ENCODE measurements at places on chromosomes 3 and 15.

DNA sequence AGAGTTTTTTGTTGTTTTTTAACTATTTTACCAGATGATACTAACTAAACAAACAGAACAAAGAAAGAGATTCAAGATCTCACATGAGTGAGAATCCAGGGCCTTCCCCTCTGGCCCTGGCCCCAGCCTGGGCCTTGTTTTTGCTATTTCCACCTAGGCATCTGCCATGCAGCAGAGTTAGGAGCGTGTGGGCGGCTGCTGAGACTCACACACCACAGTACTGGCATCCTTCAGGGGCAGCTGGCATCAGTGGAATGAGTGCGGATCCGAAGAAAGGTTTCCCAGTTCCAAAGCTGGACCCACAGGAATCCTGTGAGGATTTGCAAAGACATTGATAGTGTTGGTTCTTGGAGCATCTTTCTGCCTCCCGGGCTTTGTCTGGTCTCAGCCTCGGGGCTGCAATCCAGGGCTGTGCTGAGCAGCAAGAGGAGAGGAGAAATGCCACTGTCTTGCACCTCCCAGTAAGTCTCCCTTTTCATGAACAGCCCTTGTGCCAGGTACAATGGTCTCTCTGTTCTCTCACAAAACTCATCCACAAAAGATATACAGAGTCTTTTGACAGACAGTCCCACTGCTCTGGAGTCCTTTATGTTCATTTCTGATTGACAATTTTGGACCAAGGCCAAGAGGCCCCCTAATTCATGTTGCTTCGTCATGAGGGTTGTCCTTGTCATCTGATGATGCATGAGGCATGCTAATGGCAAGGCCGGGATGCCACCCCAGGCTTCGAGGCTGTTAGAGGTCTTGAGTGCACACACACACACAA lies 46.6 kb downstream of the APH1B start:
- no peak for DNase-seq

DNA sequence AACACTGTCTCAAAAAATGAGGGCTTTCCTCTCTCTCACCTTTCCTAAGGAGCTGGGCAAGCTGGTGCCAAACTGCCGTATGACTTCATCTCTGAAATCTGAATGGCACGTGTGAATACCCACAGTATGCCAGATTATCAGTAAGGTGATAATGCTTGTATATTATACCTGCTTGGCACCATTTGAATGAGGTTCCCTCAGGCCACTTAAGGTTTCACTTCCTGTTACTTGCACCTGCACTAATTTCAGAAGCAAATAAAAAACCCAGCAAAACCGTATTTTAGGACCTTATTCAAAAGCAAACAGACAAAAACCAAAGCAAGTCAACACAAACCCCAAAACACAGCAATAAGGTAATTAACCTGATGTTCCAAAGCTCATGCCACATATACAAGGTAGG lies 19.7 kb downstream of the FOXP1 start:
- DNase-seq = no peak

GRCh38 chr3:114690911-114691310 lies 397.1 kb downstream of the TIGIT start:
- DNase-seq = no peak

GRCh38 chr15:77384086-77384485 lies 35.8 kb downstream of the PEAK1 start:
- no peak for DNase-seq

DNA sequence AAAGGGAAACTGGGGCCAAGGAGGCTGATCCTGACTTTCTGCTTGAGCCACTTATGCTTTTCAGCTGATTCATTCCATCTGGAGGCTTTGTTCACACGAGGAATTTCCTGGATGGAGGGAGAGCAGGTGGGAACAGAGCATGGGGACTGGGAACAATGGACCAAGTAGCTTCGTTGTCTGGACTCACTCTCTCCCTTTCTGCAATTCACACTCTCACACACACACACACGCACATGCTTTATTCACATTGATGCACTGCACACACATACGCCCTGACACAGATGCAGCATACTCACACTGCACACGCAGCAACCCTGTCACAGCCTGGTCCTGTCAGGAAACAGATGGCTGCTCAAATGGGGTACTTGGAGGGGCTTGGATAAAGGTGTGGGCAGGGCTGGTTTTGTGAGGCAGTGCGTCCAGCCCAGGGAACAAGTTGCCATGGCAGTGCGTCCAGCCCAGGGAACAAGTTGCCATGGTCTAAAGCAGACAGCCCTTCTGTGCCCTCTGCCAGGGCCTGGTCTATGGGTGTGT lies 19.8 kb upstream of the CHCHD6 start:
- DNase-seq = no peak

DNA sequence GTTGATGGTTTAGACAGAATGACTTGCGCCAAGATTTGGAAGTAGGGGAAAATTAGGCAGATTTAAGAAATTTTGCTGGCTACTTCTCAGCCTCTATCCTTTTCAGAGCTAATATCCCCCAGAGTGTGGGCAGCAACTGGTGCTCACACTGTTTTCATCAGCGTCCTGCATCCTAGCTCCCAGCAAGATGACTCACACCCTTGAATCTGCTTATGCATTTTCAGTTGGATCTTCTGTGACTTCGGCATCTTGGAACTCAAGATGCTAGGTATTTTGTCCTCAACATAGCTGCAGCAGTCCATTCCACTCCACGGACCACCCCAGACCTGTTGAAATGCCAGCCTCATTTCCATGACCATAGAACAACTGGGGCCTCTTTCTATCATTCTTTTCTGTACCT lies 336.1 kb upstream of the NR2F2 start:
- DNase-seq = no peak

DNA sequence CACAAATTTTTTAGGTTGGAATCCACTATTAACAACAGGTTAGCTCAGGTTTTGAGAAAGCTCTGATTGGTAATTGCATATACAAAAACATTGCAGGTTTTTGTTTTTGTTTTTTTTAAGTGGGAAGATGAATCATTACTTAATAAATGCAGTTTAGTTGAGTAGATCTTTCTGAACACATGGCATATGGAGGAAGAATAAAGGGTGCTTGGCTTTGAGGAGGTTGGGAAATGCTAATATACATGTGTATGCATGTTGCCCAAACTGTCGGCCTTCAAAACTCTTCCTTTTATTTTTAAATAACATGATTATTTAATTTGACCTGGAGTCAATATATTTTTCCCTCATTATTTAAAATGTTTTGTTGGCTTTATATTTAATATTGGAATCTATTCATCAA lies 32.8 kb downstream of the ZBTB38 start:
- no peak for DNase-seq

DNA sequence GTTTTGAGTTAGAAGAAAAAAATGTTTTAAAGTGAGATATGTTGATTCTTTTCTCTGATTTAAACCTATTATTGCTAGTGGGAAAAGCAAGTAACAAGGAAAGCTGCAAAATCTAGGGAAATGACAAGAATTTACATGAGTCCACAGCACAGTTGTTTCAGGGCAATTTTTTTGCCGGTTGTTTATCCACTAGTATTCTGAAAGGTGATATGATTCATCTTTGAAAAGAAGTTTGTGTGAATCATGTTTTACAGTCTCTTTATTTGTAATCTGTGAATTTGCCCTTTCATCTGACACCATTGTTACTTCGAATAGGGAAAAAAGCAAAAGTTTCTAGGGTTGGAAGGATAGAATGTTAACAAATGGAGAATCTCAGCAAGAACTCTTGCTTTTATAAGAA lies 894.7 kb downstream of the OTOL1 start:
- no peak for DNase-seq

GRCh38 chr15:73539212-73540128 lies 93.7 kb downstream of the NPTN start:
- DNase-seq = no peak

DNA sequence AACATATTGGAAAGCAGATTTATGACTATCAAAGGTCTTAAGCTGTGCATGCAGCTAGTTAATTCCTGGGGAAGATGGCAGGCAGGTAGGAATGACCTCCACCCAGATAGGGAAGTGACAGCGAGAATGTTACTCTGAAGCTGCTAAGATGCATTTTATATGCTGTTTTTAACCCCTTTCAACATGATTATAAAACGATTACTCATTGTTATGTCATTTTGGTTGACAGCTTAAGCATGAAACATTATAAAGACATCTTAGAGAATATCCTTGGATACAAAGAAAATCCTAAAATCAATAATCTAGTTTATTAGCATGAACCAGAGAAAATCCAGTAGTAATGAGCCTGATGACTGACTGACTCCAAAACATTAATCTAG lies 220.5 kb downstream of the NR1D2 start:
- DNase-seq = no peak

GRCh38 chr3:150105886-150106612 lies 135.4 kb upstream of the PFN2 start:
- no peak for DNase-seq

DNA sequence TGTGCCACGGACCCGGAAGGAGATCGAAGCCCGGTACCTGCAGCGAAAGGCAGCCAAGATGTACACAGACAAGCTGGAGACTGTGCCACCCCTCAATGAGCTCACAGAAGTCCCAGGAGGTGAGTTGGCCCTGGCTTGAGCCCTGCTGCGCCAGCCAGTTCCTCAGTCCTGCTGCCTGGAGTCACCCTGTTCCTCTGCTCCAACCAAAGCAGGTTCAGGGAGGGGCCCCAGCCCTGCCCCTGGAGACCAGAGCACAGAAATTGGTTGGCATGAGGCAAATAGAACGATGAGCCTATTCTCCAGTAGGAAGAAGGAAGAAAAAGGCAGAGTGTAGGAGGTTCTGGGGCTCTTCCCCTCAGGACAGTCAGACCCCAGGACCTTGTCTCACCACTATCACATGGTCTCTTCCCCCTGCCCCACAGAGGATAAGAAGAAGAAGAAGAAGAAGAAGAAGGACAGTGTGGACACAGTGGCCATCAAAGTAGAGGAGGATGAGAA lies 8.0 kb downstream of the TMIE start:
- DNase-seq = no peak

GRCh38 chr3:30626443-30627180 lies 20.2 kb downstream of the TGFBR2 start:
- DNase-seq = no peak

- no peak for DNase-seq
These were observed 631 bp downstream of the UBR1 start for GRCh38 chr15:43105077-43105736.

- DNase-seq = no peak
These were observed 183.6 kb upstream of the ZNF385D start for GRCh38 chr3:21934591-21934990.

- DNase-seq = no peak
These were observed 10.1 kb upstream of the JMJD7 start for GRCh38 chr15:41817781-41818180.

- no peak for DNase-seq
These were observed 142.8 kb downstream of the CNTN6 start for GRCh38 chr3:1235526-1236120.

DNA sequence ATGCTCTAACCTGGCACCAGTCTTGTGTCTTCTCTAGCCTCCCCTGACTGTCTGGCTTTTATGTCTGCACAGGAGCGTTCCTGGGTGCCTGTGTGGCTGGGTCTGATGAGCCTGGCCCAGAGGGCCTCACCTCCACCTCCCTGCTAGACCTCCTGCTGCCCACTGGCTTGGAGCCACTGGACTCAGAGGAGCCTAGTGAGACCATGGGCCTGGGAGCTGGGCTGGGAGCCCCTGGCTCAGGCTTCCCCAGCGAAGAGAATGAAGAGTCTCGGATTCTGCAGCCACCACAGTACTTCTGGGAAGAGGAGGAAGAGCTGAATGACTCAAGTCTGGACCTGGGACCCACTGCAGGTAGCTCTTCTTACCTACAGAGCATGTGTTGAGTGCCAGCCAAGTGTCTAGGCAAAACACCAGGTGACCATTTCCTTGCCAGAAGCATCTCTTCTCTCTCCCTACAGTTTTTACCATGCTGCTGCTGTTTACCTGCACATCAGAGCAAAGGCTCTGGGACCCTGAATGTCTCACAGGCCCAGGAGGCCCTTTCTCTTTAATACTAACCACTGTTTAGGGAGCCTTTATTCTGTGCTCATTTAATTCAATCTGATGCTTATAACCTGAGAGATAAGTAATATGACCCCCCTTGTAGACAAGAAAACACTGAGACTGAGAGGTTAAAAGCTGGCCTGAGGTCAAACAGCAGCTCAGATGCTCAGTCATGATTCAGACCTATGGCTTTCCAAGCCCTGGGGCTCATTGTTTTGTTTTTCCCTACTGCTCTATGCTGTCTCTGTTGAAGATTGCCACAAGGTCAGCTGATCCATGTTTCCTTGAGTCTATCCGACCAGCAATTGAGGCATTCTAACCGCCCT lies 10.4 kb downstream of the PODXL2 start:
- no peak for DNase-seq

DNA sequence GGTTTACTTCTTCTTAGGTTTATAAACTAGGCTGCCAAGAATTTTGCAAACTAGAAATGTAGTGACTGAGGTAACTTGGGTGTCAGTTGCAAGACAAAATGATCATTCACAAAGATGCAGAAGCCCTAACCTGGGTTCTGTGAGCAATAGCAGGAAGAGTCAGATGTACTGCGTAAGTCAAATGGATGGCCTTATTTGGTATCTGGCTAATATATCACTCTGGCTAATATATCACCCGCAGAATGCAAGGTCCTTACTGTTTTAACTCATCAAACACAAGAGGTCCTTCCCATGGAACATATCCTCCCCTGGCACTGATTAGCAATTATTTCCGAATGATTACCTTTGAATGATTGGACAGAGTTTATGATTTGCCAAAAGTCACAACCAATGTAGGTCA lies 37.4 kb downstream of the RBMS3 start:
- DNase-seq = no peak

GRCh38 chr3:154242766-154243165 lies 81.5 kb downstream of the DHX36 start:
- no peak for DNase-seq

GRCh38 chr3:16303037-16303575 lies 38.1 kb downstream of the OXNAD1 start:
- DNase-seq = no peak

- no peak for DNase-seq
These were observed 27.2 kb upstream of the EDEM1 start for GRCh38 chr3:5160321-5160720.

DNA sequence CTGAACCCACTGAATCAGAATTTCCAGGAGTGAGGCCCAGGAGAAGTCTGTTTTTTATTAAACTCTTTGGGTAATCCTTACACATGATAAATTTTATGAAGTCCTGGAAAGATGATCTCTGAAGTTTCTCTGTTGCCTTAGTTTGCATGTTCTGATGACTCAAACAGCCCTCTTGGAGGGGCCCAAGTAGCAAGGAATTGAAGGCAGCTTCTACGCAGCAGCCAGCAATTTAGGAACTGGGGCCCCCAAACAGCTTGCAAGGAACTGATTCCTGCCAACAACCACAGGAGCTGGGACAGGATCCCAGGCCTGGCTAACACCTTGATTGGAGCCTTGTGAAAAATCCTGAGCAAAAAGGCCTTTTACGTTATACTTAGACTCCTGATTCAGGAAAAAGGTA lies 5.4 kb upstream of the ACP3 start:
- no peak for DNase-seq

DNA sequence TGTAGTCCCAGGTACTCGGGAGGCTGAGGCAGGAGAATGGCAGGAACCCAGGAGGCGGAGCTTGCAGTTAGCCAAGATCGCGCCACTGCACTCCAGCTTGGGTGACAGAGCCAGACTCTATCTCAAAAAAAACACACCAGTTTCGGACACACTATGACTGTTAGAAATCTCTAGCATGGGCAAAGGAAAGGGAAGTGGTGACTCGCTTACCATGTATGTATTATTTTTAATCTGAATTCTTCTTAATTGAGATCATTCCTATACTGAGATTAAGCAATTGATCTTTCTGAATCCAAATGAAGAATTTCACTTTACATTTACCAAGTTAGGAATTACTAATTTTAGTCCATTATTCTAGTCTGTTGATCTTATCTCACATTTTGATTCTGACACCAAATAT lies 459.2 kb upstream of the ALCAM start:
- no peak for DNase-seq

GRCh38 chr15:58856086-58856485 lies 77.4 kb downstream of the SLTM start:
- no peak for DNase-seq
